Gastrocnemius medialis (tissue), 4 donors: ENCODE measurements at places on chromosomes 7 and 10. TPM values are rescaled to one million over a fixed set of nuclear protein-coding genes. Genes with fewer than 3 reads are reported as not detected.

GRCh38 chr10:20746856-20747255, 150.3 kb downstream of the NEBL start:
- no peak for DNase-seq
- H3K36me3 ChIP-seq, result no peaks in the 10 kb centered on the region
- no peaks in the 10 kb centered on the region for H3K27me3 ChIP-seq
- H3K27ac ChIP-seq, result no peak overlapping the region

DNA sequence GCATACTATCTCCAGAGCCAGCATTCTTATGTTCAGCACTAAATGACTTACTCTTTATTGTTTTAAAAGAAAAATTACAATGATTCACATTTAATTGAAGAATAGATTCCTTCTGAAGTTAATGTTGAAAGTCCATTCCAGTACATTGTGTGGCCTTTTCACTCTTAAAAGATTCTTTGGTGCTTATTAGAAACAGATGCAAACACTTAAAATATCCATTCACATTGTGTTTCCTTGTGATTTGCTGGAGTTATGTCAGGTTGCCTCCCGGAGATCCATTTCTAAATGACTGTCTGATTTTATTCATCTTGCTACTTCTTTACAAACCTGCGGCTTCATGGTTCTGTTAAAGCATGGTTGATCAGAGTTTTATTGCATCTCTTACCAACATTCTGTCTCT, 152.8 kb downstream of the FOXP2 start:
- H3K4me1 ChIP-seq, result no peaks in the 10 kb centered on the region
- DNase-seq, result no peak
- no peak overlapping the region for H3K4me3 ChIP-seq
- H3K27me3 ChIP-seq, result no peaks in the 10 kb centered on the region

DNA sequence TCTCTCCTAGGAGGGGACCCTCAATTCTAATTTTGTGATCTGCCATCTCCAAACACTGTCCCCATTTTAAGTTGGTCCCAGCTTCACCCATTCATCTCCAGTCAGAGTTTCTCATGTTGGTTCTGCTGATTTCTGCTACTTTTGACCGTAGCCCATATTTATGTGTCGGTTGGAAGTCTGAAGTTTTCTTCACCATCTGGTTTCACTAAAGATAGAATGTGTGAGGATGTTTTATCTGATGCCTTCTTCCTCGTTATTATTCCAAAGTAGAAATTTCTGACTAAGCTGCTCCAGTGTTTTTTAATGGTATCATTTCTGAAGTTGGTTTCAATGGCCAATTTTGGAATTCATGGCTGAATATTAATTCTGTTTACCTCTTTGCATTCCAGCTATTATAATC, 21.3 kb upstream of the IFIT2 start:
- no peak for DNase-seq
- no peaks in the 10 kb centered on the region for H3K36me3 ChIP-seq
- no peak overlapping the region for H3K27ac ChIP-seq
- H3K4me3 ChIP-seq, result no peak overlapping the region

Gene PKD2L1
- not detected for total RNA-seq

Gene FAM25A
- not detected for total RNA-seq

Gene GPC2
- 4.0 TPM for total RNA-seq

- no peaks in the 10 kb centered on the region for H3K4me1 ChIP-seq
- H3K4me3 ChIP-seq, result no peak overlapping the region
- no peak for DNase-seq
- no peak overlapping the region for H3K27ac ChIP-seq
Observed at GRCh38 chr10:56632537-56632936, 271.5 kb upstream of the ZWINT start.

GRCh38 chr10:17179002-17179401, 22.5 kb downstream of the TRDMT1 start:
- no peak overlapping the region for H3K27ac ChIP-seq
- DNase-seq, result no peak
- H3K4me1 ChIP-seq, result no peaks in the 10 kb centered on the region
- H3K4me3 ChIP-seq, result no peak overlapping the region
- H3K27me3 ChIP-seq, result no peaks in the 10 kb centered on the region
- H3K36me3 ChIP-seq, result no peaks in the 10 kb centered on the region

GRCh38 chr7:148306759-148307158, 283.8 kb upstream of the C7orf33 start:
- no peak for DNase-seq
- H3K4me3 ChIP-seq, result no peak overlapping the region
- H3K27me3 ChIP-seq, result no peaks in the 10 kb centered on the region
- no peaks in the 10 kb centered on the region for H3K36me3 ChIP-seq
- H3K27ac ChIP-seq, result no peak overlapping the region

DNA sequence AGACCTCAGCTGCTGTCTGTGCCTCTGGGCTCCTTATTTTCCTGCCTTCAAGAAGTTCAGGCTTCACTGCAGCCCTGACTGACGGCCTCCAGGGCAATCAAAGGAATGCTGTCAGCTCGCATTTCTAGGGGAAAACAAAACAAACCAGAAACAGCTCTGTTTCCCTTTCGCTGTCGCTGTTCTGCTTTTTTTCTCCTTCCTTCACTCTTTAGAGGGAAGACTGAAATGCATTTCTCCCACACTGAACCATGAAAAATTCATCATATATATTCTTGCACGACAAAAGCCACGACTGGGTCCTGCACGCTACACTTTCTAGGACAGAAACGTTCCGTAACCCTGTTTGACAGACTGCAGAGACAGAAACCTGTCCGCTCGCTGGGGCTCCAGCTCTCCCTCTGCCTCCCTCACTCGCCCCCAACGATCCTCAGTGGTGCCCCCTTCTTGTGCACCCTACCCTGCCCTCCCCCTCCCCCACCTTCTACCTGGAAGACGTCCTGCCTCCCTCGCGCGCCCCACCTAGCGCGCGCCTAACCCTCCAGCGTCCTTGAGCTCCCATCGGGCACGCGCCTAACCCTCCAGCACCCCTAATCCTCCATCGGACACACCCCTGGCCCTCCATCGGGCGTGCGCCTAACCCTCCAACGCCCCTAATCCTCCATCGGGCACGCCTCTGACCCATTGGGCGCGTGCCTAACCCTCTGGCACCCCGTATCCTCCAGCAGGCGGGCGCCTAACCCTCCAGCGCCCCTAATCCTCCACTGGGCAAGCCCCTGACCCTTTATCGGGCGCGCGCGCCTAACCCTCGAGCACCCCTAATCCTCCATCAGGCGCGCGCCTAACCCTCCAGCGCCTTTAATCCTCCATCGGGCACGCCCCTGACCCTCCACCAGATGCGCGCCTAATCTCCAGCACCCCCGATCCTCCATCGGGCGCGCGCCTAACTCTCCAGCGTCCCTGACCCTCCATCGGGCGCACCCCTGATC, 37.1 kb downstream of the SVOPL start:
- H3K36me3 ChIP-seq, result no peaks in the 10 kb centered on the region

DNA sequence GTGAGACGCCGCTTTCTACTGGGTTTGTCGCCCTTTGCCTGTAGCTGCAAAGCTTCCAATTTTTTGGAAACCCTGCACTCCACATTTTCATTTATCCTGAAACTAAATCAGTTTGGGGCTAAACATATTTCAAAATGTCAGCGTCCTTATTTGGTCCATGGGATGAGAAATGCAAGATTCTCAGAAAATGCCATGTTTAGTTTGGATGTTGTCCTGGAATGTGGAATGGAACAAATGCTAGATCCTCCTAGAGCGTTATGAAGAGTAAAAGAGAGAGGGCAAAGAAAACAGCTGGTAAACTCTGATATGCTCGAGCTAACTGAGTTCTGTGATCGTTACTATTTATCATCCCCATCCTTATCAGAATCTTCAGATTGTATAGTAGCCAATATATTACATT, 236.9 kb downstream of the KLF6 start:
- no peaks in the 10 kb centered on the region for H3K36me3 ChIP-seq
- DNase-seq, result no peak
- H3K4me3 ChIP-seq, result no peak overlapping the region

- H3K4me3 ChIP-seq, result peak overlapping the region; percentile 47
- H3K27ac ChIP-seq, result peak overlapping the region; percentile 81
- peaks cover 28% of the 10 kb centered on the region for H3K4me1 ChIP-seq
- H3K27me3 ChIP-seq, result no peaks in the 10 kb centered on the region
Observed at GRCh38 chr10:119030421-119031250, 1.1 kb downstream of the NANOS1 start.

Gene LBX1
- 25.9 TPM for total RNA-seq

DNA sequence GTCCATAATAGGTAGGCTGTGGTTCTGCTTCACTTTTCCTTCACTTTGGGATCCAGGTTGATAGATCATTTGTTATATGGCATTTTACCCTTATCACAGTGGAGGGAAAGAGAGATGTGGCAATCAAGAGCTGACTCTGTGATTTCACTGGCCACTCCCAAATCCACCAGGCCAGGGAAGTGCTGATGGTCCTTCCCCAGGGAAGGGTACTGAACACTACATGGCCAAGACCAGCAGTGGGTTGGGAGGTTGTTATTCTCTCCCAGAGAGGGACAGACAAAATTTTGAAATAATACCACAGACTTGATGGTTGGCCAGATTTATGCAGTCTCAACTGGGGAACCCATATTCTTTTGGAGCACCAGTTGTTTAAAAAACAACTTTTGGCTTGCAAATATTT, 102.5 kb downstream of the SND1 start:
- H3K36me3 ChIP-seq, result no peaks in the 10 kb centered on the region
- DNase-seq, result no peak
- H3K27me3 ChIP-seq, result no peaks in the 10 kb centered on the region

Gene HNRNPF
- total RNA-seq, result 69.2 TPM

DNA sequence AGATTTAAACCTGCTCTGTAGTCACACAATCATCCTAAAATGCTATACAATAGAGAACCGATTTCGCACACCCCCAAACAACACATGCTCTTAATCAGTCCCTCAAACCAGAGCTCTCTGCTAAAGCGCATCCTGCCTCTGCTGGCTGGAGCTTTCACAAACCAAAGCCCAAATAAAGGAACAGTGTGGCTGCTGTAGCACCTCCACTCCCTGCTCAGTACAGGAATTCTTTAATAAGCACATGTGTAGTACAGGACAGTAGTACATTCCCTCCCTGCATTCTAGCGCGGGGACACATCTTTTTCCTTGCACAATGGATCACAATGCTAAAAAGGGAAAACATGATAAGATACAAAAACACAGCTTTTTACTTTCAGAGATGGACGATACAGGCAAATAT, 684.6 kb downstream of the MAGI2 start:
- H3K27me3 ChIP-seq, result no peaks in the 10 kb centered on the region
- H3K27ac ChIP-seq, result no peak overlapping the region
- H3K4me1 ChIP-seq, result peaks cover 52% of the 10 kb centered on the region
- H3K36me3 ChIP-seq, result no peaks in the 10 kb centered on the region
- no peak for DNase-seq

Gene VAX1
- not detected for total RNA-seq

Gene CCDC172
- not detected for total RNA-seq

DNA sequence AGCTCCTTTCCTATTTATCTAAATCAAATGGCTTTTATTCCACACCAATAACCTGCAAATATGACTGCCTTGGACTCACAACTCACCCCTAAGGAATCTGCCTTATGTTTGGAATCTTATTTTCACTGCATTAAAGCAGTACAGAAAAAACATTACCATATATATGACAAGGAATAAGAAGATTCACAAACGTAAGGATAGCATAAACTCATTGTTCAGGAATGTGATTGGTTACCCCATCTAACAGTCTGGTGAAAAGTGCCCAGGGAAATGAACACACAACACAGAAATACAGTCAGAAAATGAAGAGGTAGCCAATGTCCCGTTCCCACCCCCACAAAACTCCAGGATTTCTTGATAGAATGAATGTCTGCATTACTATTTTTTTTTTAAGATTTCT, 2.0 kb downstream of the PPP3CB start:
- H3K4me3 ChIP-seq, result peak overlapping the region; percentile 94
- H3K4me1 ChIP-seq, result peaks cover 46% of the 10 kb centered on the region
- DNase-seq, result no peak
- peaks cover 18% of the 10 kb centered on the region for H3K36me3 ChIP-seq
- no peaks in the 10 kb centered on the region for H3K27me3 ChIP-seq
- H3K27ac ChIP-seq, result peak overlapping the region; percentile 98

- peaks cover 68% of the 10 kb centered on the region for H3K4me1 ChIP-seq
- H3K27ac ChIP-seq, result peak overlapping the region; percentile 97
- peak overlapping the region; percentile 91 for H3K4me3 ChIP-seq
- DNase-seq, result no peak
- H3K36me3 ChIP-seq, result no peaks in the 10 kb centered on the region
Observed at GRCh38 chr7:877312-878232, 1.2 kb downstream of the GET4 start.

Gene GNAI1
- 9.2 TPM for total RNA-seq
